Activated T-helper 2 cell treated with anti-CD3 and anti-CD28 coated beads, Interferon-gamma antibody, Interleukin-2, Interleukin-4, amounts not matched to agents 10 μg/mL and 5 μg/mL and 100 μg/mL, durations not matched to agents 14 hours and 24 hours and 36 hours (primary cell): ENCODE measurements at places on chromosomes 1 and 21.

DNA sequence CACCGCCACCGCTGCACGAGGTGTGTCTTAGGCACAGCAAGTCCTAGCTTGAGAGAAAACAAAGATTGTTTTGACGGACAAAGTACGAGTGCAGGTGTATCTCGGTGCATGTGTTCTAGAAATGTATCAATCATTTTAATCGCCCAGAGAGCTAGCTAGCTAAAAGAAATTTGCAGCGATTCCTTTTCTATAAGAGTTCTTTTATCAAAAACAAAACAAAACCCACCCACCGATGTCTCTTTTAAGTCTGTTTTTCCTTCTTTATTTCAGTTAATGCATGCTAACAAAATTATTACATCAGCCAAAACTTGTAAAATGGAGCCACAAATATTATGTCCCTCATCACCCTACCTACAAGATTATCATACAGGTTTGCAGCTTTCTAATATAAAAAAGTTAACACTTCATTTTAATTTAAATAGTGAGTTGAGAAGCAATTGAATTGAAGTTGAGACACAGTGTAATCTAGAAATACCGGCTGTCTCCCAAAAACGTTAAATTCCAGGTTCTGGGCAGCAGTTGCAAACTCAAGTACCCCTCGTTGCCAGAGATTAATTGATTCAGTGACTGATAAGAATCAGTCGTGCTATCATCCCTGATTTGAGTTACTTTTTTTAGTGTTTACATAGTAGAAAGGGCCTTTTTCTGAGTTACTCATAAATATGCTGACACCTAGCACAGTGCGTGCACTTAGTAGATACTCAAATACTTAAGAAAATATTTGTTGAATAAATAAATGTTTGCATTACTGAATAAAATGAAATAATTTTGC lies 1.5 kb upstream of the SYDE2 start:
- DNase-seq = no peak

GRCh38 chr1:184388319-184388889 lies 1.6 kb downstream of the C1orf21 start:
- DNase-seq = no peak

DNA sequence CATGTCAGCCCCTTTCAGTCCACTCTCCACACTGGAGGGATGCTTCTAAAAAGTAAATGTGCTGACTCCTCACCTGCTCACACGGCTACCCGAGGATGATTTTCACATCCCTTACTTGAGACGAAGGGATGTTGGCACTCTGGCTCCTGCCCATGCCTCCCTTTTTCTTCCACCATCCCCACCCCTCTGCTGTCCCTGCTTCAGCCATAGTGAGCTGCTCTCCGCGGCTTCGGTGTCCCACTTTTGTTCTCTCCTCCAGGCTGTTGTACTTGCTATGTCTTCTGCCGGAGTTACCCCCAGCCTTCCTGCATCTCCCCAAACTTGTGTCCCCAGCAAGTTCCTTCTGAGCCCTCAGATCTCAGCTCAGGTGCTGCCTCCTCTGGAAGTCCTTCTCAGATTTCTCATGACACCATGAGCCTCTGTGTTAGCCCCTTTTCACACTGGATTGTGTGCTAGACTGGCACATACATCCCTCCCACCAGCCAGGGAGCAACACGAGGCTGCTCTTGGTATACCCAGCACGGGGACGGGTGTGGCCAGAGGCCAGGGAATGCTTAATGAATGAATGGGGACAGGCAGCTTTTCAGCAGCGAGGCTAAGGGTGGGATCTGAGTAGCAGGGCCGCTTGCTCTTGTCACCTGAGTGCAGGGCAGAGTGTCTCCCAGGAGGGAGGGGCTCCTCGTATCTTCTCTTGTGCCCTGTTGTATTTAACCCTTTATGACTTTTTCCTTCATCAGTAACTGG lies 1.3 kb downstream of the ACOT11 start:
- DNase-seq = no peak

GRCh38 chr1:198829356-198829755 lies 190.5 kb downstream of the PTPRC start:
- no peak for DNase-seq

- DNase-seq = no peak
These were observed 111.0 kb downstream of the POU2F1 start for GRCh38 chr1:167331650-167332049.

- DNase-seq = no peak
These were observed 32.8 kb downstream of the DPT start for GRCh38 chr1:168696125-168696760.

DNA sequence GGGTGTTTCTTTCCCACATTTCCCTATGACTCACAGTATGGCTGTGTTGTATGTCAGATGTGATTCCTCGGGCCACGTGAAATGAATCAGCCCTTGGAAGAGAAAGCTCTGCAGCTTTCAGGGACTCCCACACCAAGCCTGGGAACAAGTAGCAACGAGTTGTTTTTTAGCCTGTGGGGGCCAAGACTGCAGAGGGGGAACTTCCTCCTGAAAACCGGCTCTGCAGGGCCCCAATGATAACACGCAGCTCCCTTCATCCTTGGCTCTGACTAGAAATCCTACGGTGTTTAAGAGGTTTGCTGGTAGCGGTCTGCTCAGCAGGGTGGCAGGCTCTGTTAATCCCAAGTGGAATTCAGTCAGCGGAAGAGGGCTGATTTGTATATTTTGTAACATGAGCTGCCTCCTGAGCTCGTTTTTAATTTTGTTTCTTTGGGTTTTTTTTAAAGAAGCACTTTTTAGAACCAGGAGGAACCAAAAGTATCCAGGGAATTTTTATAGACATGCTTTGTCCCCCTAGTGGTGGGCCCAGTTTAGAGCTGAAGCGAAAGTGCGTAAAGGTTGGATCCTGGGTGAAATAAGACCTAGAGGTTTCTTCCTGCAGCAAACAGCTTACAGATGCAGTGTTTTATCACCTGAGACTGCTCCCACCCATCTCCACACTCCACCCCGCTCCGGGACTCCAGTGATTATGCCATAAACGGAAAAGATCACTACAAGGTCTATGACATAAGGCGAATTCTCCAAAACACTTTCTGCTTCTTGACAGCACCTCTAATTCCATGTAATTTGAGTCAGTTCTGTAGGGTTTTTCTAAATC lies 48.8 kb downstream of the LAMC2 start:
- no peak for DNase-seq

- no peak for DNase-seq
These were observed 191.4 kb downstream of the PTGER3 start for GRCh38 chr1:70856201-70856600.

DNA sequence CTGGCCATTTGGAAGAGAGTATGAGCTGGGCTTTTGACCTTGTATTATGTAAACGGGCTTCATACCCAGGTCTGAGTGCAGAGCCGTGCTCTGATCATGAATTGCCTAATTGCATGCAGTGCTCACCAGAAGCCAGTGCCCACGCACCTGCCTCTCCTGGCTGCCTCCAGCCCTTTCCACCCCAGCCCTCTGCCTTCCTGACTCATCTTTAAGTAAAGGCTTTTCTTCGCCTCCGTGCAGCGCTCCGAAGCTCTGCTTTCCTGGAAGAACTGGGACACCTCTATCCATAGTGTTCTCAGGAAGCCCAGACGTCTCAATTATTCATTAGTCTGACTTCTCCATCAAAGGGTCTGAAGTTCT lies 413.7 kb downstream of the PTPRU start:
- no peak for DNase-seq

GRCh38 chr1:56436296-56436695 lies 143.1 kb downstream of the PLPP3 start:
- DNase-seq = no peak

DNA sequence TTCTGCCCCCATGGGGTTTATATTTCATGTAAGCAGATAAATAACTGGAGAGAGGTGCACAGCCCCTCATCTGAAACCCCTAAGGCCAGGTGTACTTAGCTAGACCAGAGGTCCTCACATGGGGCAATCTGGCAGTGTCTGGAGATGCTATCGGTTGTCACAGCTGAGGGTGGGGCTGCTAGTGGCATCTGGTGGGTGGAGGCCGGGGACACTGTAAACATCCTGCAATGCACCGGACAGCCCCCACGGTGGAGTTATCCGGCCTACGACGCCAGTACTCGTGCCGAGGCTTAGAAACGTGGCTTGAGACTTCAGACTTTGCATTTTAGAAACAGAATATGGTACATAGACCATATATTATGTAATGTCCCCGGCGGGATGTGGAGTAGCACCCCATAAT lies 186.5 kb upstream of the VAMP3 start:
- DNase-seq = no peak

DNA sequence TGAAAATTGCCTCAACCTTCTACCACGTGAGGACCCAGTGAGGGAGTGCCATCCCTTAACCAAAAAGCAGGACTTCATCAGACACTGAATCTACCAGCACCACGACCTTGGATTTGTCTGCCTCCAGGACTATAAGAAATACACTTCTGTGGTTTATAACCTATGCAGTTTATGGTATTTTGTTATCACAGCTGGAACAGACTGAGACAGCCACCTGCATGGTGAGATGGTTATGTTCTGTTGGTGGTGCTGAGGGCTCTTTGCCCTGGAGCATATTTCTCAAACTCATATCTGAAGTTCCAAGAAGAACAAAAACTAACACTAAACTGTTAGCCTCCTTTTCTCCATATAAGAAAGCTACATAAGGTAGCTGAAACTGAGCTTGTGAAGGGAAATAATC lies 69.8 kb upstream of the RGS18 start:
- no peak for DNase-seq

- no peak for DNase-seq
These were observed 313.6 kb downstream of the HHIPL2 start for GRCh38 chr1:222234351-222234750.

DNA sequence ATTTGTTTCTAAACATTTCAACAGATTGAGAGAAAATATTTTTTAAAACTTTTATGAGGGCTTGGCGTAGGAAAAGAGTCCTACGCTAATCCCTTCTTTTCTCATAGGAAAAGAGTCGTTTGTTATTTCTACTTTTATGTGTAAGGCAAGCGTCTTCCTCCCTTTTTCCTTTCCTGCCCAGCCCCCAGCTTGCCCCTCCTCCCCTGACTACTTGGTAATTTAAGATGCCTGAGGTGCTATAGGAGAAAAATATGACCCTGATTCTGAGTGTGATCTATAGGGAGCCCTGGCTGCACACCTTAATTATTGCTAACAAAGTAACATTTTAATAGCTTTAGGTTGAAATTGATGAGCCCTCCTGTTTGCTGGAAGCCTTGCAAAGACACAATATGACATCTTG lies 373.6 kb downstream of the PBX1 start:
- DNase-seq = no peak

GRCh38 chr21:30227633-30228404 lies 11.9 kb upstream of the CLDN8 start:
- DNase-seq = no peak

GRCh38 chr21:38712071-38712470 lies 93.7 kb upstream of the ETS2 start:
- DNase-seq = no peak

GRCh38 chr1:12341667-12342066 lies 111.8 kb downstream of the VPS13D start:
- no peak for DNase-seq

DNA sequence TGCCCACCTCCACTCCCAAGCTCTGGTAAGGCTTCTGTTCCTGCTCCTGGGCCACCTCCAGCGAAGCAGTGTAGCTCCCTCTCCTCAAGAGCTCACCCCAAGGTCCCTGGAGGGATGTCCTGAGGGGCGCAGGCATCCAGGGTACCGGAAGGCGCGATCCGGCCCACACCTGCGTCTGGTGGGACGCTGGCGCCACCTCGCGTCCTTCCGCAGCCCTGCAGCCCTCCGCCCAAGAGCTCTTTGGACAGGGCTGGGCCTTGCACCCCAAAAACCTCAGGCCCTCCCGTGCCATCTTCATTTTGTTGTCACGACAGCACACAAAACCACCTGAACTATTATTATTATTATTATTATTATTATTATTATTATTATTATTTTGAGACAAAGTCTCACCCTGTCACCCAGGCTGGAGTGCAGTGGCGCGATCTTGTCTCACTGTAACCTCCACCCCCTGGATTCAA lies 49.2 kb upstream of the PAX7 start:
- peak; percentile 12 for DNase-seq

GRCh38 chr1:191993549-191993948 lies 164.7 kb upstream of the RGS18 start:
- DNase-seq = no peak

DNA sequence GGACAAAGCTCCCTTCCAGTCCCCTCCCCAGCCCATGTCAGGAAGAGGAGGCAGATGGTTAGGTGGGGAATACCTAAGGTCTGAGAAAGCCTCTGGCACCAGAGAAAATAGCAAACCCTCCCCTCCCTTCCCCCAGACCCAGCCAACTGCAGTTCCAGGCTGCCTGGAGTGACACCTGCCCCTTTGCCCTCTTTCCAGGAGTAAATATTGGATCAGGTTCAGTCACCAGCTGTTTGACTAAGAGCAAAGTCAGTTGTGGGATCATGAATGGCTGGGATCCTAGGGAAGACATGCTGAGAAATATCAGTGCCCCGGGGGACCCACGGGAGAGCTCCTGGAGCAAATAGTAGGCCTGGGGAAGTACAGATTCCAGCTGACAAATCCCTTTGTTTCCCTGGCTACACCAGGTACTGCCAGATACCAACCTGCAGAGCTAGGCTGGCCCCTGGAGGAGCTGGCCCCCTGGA lies 12.2 kb upstream of the CDK18 start:
- DNase-seq = no peak

- DNase-seq = no peak
These were observed 248.6 kb downstream of the TBX15 start for GRCh38 chr1:118739501-118739900.

GRCh38 chr21:16058896-16059295 lies 329.1 kb downstream of the USP25 start:
- no peak for DNase-seq

GRCh38 chr1:11067716-11068599 lies 8.1 kb upstream of the SRM start:
- DNase-seq = no peak

DNA sequence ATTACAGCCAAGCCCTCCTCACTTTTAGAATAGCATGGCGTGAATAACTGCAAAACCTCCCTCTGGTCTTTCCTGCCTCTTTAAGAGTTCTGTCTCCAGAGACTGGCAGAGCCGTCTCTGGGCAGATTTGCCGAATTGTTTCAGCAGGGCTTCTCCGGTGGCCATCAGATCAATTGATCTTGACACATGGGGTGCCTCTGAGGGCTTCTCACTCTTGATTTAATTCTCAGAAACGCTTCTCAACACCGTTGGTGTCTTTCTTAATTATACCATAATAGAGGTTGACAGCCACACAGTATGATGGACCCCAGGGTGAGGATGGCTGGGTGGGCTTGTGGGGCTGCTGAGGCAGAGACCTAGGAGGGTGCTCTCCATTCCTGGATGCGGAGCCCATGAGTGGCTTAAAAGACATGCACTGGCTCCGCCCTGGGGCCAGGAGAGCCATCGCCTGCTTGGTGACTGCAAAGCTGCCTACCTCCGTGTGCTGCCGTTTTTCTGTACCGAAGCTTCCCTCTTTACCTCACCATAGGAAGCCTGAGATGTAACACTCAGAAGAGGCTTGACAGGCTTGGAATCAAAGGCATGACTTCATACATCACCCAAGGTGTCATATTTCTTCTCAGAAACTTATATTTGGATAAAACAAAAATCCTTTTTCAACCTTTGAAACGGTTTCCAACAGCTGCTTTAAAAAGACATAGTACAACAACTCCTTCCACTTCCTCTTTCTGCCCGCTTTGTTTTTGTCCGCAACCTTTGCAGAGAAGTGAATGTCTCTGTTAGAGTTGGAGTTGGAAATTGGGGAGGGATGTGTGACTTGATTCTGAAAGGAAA lies 82.9 kb downstream of the GALNT2 start:
- DNase-seq = no peak
